Fibroblast of lung (primary cell): ENCODE measurements at places on chromosomes 12 and 14. TPM values are rescaled to one million over a fixed set of nuclear protein-coding genes. Genes with fewer than 3 reads are reported as not detected.

Gene CAPZA3
- not detected in 2 replicates for total RNA-seq

Gene OLR1
- 0.26 and 1.2 TPM in 2 replicates for total RNA-seq

Gene SPATA7
- 22.1 and 26.4 TPM in 2 replicates for total RNA-seq

Gene SMCO3
- 0.17 TPM in 1 of 2 replicates, not detected in the other for total RNA-seq

Gene PPM1H
- 0.51 and 3.1 TPM in 2 replicates for total RNA-seq

Gene SYCP3
- 0.17 and 0.26 TPM in 2 replicates for total RNA-seq

Gene PLA2G1B
- 0.51 TPM in 1 of 2 replicates, not detected in the other for total RNA-seq

Gene ALDH1L2
- 35.7 and 59.1 TPM in 2 replicates for total RNA-seq

Gene OTX2
- not detected in 2 replicates for total RNA-seq

Gene NANOG
- total RNA-seq: not detected in 2 replicates

Gene PTPRR
- under 0.01 and 0.50 TPM in 2 replicates for total RNA-seq

Gene TTC9
- 1.3 and 4.3 TPM in 2 replicates for total RNA-seq

Gene DHRS4
- total RNA-seq: 51.9 and 54.7 TPM in 2 replicates

Gene PAWR
- 16.0 and 16.9 TPM in 2 replicates for total RNA-seq

Gene LPAR5
- not detected in 2 replicates for total RNA-seq

Gene SYNE3
- total RNA-seq: 15.9 and 24.1 TPM in 2 replicates

Gene ZC2HC1C
- total RNA-seq: 1.5 and 1.8 TPM in 2 replicates

Gene TAS2R10
- total RNA-seq: 0.50 and 0.51 TPM in 2 replicates

Gene EPYC
- total RNA-seq: not detected in 2 replicates

Gene SLC16A7
- 44.2 and 110 TPM in 2 replicates for total RNA-seq

Gene TMEM229B
- 0.77 and 0.99 TPM in 2 replicates for total RNA-seq

Gene NOS1
- under 0.01 TPM in 2 replicates for total RNA-seq

Gene RAPGEF3
- total RNA-seq: 1.0 and 2.8 TPM in 2 replicates

Gene HOXC11
- total RNA-seq: not detected in 2 replicates

Gene POTEG
- not detected in 2 replicates for total RNA-seq

Gene BDKRB2
- 43.9 and 91.5 TPM in 2 replicates for total RNA-seq

Gene KLHL28
- total RNA-seq: 9.2 and 9.7 TPM in 2 replicates
